ENCODE measurements at places on chromosomes 5 and 9.

DNA sequence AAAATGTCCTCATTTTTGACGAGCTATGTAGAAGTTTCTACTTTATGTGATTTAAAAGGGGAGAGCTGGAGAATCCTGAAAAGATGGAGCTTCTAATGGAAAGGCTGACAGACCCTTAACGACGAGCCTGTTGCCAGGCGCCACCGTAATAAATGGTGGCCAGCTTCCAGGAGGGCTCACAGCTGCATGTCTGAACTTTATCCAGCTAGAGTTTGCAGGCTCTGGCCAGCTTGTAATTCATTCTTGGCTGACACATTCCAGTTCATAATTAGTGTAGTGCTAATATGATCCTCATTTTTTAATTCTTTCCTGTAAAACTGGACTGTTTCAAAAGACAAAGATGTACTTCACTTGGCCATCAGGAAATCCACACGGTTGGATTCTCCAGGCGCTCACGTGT lies 246.7 kb downstream of the GAS1 start:
- DNase-seq, result no peak

DNA sequence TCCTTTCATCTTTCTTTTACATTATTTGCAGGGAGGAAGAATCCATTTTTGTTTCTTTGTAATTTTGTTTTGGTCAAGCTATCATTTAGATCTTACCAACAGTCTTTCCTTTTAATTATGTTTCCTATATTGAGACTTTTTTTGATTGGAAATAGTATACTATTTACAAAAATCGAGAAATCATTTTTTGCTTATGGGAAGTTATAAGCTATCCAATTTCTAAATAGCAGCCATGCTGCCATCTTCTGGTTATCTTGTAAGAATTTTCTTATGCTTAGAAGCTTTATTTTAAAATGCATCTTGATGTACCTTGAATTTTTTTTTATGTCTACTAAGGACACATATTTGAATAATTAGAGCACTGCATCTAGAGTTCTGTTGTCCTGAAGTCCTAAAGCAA lies 821.2 kb downstream of the PTPRD start:
- DNase-seq, result no peak

DNA sequence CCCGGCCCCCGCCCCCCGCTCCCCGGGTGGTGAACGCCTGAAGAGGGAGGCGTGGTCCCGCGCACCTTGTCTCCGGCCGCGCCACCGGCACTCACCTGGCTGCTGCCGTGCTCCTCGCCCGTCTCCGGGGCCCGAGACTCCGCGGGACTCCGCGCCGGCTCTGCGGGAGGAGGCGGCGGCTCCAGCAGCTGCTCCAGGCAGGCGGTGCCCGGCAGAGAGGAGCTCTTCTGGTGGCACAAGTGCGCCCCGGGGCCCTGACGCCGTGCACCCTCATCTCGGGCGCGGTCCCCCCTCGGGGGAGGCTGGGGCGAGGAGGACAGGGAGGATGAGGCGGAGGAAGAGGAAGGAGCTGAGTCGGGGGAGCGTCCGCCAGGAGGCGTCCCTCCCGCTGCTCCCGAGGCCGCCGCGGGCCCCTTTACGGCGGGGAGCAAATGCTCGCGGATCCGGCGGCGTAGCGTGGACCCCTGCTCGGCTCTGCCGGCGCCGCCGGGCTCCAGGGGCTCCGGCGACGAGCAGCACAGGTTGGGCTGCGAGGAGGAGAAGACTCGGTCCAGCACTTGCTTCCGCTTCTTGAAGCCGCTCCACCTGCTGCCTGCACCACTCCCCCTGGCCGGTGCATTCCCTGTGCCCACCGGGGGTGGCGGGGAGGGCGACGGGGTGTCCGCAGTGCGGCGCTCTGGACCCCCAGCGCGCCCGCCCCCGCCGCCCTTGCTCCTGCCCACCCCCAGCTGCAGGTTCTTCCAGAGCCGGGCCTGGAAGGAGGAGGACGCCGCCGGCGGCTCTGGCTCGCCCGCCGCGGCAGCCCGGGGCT lies 928 bp downstream of the MCTP1 start:
- DNase-seq, result no peak

DNA sequence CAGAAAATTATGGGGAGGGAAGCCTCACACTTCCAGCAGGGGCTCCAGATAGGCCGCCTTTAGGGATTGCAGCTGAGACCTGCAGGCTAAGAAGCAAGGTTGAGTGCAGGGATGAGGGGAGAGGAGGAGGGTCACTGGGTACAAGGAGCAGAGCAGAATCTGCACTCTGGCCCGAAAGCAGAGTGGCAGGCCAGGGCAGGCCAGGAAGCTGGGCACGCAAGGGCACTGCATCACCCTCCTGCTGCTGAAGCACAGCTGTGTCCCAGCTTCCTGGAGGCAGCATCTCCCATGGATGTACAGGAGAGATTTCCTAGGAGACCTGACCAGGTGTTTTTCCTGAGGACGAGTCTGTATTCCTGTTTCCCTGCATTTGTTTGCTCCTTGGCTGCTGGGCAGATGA lies 92.1 kb downstream of the SYK start:
- no peak for DNase-seq

DNA sequence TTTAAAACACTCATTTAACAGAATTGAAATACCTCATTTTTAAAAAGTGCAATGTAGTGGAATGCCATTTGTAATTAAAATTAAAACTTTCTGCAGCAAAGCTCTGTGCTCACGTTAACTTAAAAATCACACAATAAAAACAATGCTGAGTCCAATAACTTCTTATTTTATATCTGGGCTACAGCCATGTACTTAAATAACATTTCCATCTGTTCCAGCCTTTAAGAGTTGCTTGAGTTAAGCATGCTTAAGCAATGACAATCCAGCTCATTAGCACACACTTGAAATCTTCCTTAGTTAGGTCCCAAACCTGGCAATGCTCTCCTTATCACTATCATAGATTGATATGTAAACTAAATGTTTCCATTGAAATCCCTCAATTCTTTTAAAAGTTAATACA lies 132.3 kb upstream of the CDH12 start:
- no peak for DNase-seq

DNA sequence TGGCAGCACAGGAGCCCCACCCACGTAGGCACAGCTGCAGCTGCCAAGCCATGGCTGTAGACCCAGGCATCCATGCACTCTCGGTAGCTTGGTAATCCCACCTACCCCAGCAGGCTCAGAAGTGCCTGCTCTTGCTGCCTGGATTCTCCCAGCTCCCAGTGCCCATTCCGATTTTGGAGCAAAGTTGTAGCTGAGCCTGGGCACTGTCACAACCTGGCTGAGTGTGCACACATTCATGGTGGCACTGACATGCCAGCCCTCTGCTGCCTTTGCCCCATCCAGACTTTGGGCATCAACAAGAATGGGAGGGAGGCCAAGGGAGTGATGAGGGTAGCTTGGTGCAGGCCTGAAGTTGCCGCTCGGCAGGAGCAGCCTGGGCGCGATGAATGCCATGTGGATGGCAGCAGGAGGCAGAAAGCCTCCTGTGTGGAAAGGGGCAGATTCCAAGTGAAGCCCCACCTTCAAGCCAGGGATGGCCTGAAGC lies 936.6 kb upstream of the PTPRD start:
- DNase-seq, result no peak

- DNase-seq, result no peak
Measured at GRCh38 chr5:34045023-34045422, 2.0 kb upstream of the C1QTNF3 start.

- DNase-seq, result no peak
Measured at GRCh38 chr9:134068744-134069479, 1.1 kb upstream of the BRD3 start.

DNA sequence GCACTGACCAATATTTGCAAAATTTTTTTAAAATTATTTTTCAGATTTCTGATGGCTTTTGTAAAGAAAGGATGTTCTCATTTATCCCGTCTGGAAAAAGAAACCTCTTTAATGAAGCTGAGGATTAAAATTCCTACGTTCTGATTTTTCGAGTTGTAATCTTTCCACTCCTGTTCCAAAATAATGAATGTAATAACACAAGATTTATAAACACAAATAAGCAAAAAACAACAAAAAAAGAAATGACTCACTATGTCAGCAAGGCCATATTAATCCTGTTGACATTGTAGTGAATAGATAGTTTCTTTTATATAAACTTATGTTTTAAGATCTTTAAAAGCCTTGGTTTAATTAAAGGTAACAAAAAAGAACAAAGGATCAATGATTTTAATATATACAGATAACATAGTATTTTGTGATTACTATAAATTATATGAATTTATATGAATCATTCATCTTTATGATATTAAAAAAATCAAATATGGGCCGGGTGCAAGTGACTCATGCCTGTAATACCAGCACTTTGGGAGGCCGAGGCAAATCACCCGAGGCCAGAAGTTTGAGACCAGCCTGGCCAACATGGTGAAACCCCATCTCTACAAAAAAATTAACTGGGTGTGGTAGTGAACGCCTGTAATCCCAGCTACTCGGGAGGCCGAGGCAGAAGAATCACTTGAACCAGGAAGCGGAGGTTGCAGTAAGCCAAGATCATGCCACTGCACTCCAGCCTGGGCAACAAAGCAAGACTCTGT lies 336.6 kb upstream of the DAB2 start:
- DNase-seq, result no peak

GRCh38 chr5:13997514-13997913 lies 53.0 kb upstream of the DNAH5 start:
- no peak for DNase-seq

DNA sequence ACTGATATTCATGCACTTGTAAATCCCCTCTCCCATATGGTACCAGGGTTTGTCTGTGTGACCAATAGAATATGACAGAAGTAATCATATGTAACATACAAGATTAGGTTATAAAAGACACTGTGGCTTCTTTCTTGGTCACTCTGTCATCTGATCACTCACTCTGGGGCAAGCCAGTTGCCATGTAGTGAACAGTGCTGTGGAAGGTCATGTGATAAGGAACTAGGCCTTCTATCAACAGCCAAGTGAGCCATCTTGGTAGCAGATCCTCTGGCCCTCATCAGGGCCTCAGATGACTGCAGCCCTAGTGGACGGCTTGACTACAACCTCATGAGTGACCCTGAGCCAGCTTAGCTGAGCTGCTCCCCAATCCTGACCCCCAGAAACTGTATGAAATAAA lies 30.0 kb upstream of the MATR3 start:
- no peak for DNase-seq

- no peak for DNase-seq
Measured at GRCh38 chr9:99109522-99109921, 4.6 kb downstream of the TGFBR1 start.

- DNase-seq, result no peak
Measured at GRCh38 chr5:133842846-133843611, 125.4 kb downstream of the C5orf15 start.

DNA sequence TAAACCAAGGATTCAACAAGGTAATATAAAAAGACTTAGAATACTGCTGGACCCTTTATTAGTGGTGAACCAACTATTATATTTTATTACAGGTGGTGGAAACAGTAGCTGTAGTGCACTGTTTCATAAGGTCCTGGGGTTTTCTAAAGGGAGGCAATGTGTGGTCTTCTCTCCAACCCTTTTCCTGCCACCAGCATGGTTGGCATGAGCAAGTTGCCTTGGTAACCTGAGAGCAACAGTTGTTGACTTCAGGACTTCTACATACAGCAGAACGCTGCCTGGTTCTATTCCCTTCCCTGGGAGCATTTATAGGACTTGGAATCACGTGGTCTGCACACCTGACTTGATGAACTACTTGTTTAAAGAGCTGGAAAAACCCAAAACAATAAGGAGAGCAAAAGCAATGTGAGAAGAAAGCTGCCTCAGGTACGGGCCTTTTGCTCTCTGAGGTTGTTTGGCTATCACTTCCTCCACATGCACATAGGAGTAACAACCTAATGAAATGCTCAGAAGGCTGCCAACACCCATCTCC lies 81.1 kb upstream of the RAI14 start:
- no peak for DNase-seq

DNA sequence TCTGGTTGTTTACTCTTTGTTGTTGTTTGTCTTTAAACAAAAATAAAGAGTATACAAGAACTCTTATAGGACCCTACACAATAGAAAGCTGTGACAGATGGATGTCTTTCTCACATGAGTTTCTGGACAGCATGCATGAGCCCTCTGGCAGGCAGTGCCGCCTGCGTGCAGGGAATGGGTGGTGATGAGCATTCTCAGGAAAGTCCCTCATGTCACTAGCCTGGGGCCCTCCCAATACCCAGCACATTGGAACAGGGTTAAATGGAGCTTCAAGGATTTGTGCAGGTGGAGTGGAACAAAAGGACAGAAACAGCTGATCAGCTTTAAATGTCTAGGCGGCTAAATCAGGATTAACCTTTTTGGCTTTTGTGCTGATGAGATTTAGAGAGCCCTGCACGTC lies 181.0 kb upstream of the CD180 start:
- DNase-seq, result no peak

GRCh38 chr5:112049738-112050137 lies 292.7 kb upstream of the NREP start:
- DNase-seq, result no peak

GRCh38 chr9:70580606-70581195 lies 166.2 kb upstream of the KLF9 start:
- DNase-seq, result no peak

DNA sequence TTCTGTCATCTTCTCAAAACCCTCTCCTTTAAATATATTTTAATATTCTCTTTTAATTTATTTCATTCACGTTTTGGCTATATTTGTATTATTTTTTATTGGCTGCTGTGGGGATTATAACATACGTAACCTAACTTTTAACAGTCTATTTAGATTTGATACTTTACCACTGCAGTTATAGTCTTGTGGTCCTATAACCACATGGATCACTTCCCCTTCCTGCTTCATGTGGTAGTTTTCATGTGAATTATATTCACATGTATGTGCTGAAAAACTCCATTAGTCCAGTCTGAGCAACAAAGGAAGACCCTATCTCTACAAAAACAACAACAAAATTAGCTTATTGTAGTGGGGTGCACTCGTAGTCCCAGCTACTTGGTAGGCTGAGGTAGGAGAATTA lies 34.3 kb downstream of the CENPP start:
- DNase-seq, result no peak

DNA sequence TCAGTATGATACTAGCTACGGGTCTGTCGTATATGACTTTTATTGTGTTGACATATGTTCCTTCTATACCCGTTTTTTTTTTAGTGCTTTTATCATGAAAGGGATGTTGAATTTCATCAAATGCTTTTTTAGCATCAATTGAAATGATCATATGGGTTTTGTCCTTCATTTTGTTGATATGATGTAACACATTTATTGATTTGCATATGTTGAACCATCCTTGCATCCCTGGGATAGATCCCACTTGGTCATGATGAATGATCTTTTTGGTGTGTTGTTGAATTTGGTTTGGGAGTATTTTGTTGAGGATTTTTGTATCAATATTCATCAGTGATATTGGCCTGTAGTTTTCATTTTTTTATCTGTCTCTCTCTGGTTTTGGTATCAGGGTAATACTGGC lies 50.9 kb downstream of the OSMR start:
- no peak for DNase-seq

GRCh38 chr5:170429014-170429413 lies 39.8 kb upstream of the KCNMB1 start:
- no peak for DNase-seq

- no peak for DNase-seq
Measured at GRCh38 chr9:29861803-29862202, 2288.5 kb upstream of the C9orf72 start.

DNA sequence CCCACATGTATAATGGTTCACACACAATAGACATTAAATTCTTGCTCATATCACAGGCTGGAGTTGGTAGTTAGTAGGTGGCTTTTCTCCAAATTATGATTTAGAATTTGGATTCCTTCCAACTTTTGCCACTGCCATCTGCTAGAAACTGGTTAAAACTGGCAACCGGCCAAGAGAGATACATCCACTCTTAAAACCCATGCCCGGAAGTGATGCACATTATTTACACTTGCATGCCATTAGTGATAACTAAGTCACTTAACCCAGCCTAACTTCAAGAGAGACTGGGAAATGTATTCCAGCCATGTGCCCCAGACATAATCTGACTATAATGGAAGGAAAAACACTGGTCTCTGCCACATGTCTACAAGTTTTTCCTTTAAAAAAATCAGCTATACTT lies 395.7 kb upstream of the SEMA6A start:
- DNase-seq, result no peak
